Fibroblast of the aortic adventitia (primary cell): ENCODE measurements at places on chromosomes 1 and 21. TPM values are rescaled to one million over a fixed set of nuclear protein-coding genes. Genes with fewer than 3 reads are reported as not detected.

The HSD3B2 gene
- not detected in 2 replicates for total RNA-seq

GRCh38 chr1:201850053-201850397 lies 21.1 kb downstream of the IPO9 start:
- DNase-seq = peak; percentile 98

GRCh38 chr1:5913876-5914275 lies 78.3 kb downstream of the NPHP4 start:
- DNase-seq = no peak

- DNase-seq = no peak
Measured at GRCh38 chr1:228998179-228998578, 262.9 kb downstream of the RHOU start.

GRCh38 chr1:204102029-204102611 lies 29.2 kb downstream of the SOX13 start:
- DNase-seq = no peak

The OLIG2 gene
- total RNA-seq = not detected in 2 replicates

- DNase-seq = no peak
Measured at GRCh38 chr1:181746224-181746623, 262.9 kb downstream of the CACNA1E start.

The SIM2 gene
- total RNA-seq = 0.18 TPM in 1 of 2 replicates, not detected in the other

GRCh38 chr1:235683653-235684052 lies 34.1 kb upstream of the GNG4 start:
- DNase-seq = peak; percentile 7
